Activated T-cell treated with anti-CD3 and anti-CD28 coated beads for 4 hours (primary cell): ENCODE measurements at places on chromosomes 11 and 22.
A peak's percentile ranks its signal among the peaks of the same experiment; 100 is the strongest.

- no peak for DNase-seq
Measured at GRCh38 chr22:27949421-27949820, 30.4 kb upstream of the PITPNB start.

DNA sequence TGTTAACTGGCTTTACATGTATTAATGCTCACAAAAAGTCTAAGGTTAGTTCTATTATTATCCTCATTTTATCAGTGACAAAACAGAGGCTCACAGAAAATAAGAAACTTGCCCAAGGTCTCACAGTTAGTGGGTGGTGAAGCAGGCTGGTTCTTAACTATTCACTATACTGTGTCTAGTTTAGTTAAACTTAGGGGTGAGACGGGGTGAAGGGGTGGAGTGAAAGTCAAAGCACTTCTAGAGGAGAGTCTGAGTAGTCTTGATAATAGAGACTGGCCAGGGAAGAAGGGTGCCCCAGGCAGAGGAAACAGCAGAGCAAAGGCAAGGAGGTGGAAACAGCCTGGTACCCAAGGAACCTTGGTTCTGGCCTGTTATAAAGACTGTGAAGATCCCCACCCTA is 4.0 kb downstream of the ASCC2 start:
- DNase-seq: no peak

DNA sequence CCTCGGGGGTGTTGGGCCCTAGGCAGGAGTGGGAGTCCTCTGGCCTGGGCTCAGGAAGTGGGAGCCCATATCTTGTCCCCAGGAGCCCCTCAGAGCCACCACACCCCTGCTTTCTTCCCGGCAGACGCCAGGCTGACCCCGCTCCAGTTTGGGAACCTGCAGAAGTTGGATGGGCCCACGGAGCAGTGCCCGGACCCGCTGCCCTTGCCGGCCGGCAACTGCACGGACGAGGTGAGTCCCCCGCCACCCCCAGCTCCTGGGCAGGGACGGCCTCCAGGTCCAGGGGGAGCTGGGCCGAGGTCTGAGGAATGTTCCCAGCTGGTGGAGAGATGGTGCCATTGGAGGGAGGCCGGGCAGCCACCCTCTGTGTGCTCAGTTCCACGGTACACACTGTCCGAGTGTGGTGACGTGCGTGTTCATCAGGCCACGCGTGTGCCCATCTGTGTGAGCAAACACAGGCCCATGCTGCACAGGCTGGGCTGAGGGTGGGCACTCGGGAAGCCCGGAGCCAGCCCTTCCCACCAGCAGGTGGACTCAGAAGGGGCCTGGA is 4.8 kb downstream of the MUC5B start:
- no peak for DNase-seq

GRCh38 chr22:37686002-37686982 is at the start of gene NOL12:
TSS of gene NOL12 (plus strand) at chr22:37686343. CDS start at chr22:37686393, 50 bp downstream.
- peak; percentile 66 for DNase-seq

- DNase-seq: no peak
Measured at GRCh38 chr11:124867700-124868099, 2.5 kb downstream of the ROBO3 start.

DNA sequence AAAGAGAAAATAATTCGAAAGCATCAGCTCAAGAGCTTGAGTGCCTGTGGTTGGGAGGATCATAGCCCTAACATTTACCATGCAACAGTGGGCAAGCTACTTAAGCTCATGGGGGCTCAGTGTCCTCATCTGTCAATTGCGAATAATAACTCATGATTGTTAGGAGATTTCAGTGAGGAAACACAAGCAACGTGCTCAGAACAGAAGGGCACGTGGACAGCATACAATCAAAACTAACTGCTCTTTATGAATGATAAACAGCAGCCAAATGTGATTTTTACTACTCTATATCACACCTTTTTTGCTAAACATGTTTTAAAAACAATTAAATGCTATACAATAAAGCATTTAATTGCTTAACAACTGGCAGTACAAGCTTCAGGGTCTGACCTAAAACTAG is 310.1 kb upstream of the NARS2 start:
- no peak for DNase-seq

- no peak for DNase-seq
Measured at GRCh38 chr11:4092026-4092425, 2.6 kb upstream of the RRM1 start.

DNA sequence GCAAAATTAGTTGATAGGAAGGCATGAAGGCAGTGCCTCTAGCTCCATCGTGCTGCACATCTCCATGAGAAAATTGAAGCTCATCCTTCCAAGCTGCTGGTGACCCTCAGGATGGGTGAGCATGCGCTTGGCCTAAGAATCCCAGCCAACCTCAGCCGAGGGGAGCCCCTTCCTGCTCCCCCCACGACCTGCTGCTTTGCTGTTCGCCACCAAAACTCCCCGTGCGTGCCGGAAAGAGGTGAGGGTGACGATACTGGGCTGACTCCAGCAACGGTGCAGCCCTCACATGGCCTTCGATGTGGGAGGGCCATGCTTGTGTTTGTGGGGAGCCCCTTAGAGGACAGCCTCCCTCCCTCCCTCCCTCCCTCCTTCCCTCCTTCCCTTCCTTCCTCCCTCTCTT is 660.9 kb downstream of the BRD1 start:
- no peak for DNase-seq

DNA sequence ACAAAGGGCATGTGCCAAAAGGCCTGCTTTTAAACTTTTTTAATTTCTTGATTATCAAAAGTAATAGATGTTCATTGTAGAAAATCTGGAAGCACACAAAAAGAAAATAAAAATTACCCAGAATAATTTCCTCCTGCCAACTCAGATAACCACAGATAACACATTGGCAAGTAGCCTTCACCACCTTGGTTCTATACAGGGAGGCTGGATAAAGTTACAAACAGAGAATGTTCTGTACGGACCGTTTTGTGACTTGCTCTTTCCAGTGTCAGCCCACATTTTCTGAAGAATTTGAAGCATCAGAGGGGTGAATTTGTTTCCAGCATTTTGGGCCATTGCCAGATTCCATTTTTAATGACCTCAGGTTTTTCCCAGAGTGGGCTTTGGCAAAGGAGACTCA is 23.5 kb downstream of the TUG1 start:
- DNase-seq: no peak

GRCh38 chr22:38871360-38872171 is 450 bp downstream of the CBX6 start:
- DNase-seq: peak; percentile 37

DNA sequence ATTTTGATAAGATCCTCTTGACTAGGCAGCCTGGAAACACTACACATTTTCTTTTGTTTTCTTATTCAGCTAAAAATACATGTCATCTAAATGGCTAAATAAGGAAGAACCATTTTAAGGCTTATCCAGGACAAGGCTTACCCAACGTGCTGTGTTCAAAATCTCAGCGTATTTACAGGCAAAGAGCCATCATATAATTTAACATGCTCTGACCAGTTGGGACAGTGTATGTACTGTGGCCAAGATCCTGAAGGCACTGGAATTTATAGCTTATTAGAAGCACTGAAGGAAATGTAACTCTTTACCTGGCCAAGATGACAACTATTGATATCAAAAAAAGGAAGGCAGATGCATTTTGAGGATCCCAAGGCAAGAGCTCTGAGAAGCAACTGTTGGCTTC is 71.1 kb downstream of the PPFIBP2 start:
- DNase-seq: no peak

- DNase-seq: no peak
Measured at GRCh38 chr11:10410106-10410843, 44.8 kb upstream of the AMPD3 start.

- DNase-seq: no peak
Measured at GRCh38 chr11:118364956-118365615, 5.7 kb downstream of the UBE4A start.

GRCh38 chr11:57885298-57886050 is 123.9 kb downstream of the CTNND1 start:
- no peak for DNase-seq

DNA sequence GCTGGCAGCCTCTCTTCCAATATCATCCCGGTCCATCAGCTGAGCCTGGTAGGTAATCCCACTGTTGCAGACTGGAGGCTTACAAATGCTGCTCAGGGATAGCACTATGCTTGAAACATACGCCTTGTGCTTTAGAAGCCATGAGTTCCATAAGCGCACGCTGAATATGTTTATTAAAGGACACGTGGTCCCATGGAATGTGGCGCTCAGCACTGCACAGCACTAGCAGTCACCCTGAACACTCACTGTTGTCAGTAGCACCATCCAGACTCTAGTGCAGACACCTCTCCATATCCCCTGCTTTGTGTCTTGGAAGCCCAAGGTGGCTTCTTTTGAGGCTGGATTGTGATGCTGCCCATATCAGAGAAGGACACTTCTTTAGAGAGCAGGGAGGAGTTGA is 120.9 kb downstream of the MAML2 start:
- DNase-seq: no peak

DNA sequence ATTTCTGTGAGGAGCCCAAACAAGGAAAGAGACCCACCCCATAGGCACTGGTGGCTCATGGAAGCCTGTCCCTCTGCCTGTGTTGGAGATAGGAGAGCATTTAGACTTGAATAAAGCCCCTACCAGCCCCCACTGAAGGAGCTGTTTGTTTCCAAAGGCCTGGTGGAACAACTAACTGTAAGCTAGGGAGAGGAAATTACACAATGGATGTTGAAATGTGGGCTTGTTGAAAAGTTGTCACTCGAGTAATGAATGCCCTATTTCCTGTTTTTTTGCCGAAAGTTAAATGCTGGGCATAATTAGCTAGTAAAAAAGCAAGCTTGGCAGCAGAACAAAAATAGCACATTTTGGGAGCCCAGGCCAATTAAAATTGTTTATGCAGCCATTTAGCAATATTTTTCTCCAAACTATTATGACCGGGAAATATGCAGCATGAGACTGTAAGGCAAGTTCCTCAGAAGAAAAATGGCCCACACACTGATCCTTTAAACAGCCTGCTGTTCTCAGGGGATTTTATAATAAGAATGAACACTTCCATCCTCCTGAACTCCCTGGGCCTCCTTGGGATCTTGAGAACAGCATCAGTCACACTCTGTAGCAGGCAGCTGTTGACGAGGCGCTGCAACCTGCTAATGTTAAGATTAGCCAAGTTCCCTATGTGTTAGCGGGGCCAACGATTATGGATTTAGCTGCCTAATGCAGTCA is 38.6 kb upstream of the LMO2 start:
- no peak for DNase-seq

- no peak for DNase-seq
Measured at GRCh38 chr11:81004576-81004975, 1563.7 kb upstream of the TENM4 start.

GRCh38 chr11:41522391-41522790 is 62.9 kb upstream of the LRRC4C start:
- DNase-seq: no peak

GRCh38 chr11:66568124-66568916 is at the start of gene CTSF:
TSS of gene CTSF (minus strand) at chr11:66568606. CDS start at chr11:66568486, 120 bp downstream.
- peak; percentile 50 for DNase-seq

GRCh38 chr11:129743112-129743815 is 72.4 kb upstream of the TMEM45B start:
- DNase-seq: no peak

GRCh38 chr22:46336119-46337078 is 885 bp downstream of the TRMU start:
- no peak for DNase-seq

GRCh38 chr11:89293965-89294679 is 116.4 kb downstream of the TYR start:
- no peak for DNase-seq

DNA sequence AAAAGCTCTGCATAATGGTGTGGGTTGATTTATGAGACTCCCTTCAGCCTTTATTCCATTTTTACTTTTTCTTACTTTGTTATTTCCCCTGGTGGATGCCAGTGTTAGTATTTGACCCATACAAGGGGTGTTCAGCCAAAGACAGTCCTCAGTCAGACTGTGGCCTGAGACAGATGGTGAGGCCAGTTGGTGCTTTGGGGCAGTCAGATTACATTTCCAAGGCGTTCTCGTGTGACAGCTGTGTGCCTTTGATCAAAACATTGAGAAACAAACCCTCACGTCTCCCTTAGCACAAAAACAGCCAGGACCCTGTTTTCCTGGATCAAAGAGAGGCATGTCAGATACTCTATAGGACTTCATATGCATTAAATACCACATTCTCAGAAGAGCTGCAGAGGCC is 31.3 kb upstream of the SLN start:
- DNase-seq: no peak

- no peak for DNase-seq
Measured at GRCh38 chr22:39462443-39463221, 5.8 kb downstream of the MGAT3 start.
